ENCODE measurements at places on chromosomes 6 and 20. TPM values are rescaled to one million over a fixed set of nuclear protein-coding genes. Genes with fewer than 3 reads are reported as not detected.

HLA-DQA1 gene
- not detected for polyA plus RNA-seq

TGM3 gene
- not detected for polyA plus RNA-seq

OR2H1 gene
- polyA plus RNA-seq: not detected

FLRT3 gene
- 0.64 TPM for polyA plus RNA-seq

- no peak for DNase-seq
Observed at GRCh38 chr6:51494342-51494741, 593.1 kb downstream of the PKHD1 start.

DNA sequence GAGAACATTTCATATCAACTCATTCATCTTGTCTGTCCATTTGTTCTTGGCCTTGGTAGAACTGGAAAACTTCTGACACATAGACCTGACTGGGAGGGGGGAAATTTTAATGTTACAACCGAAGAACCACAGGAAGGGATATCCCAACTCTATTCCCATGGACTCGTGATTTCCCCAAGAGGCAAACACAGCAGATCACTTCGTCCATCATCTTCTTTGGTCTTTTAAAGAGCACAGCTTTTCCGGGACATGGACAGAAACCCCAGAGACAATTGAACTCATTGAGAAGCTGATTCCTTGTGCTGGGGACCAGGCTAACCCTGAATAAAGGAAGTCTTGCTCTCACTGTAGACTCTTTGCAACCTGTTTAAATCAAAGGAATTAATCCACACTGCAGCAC lies 66.3 kb upstream of the TMEM170B start:
- no peak for DNase-seq

- no peak for DNase-seq
Observed at GRCh38 chr20:13068336-13068735, 59.6 kb downstream of the SPTLC3 start.

DNA sequence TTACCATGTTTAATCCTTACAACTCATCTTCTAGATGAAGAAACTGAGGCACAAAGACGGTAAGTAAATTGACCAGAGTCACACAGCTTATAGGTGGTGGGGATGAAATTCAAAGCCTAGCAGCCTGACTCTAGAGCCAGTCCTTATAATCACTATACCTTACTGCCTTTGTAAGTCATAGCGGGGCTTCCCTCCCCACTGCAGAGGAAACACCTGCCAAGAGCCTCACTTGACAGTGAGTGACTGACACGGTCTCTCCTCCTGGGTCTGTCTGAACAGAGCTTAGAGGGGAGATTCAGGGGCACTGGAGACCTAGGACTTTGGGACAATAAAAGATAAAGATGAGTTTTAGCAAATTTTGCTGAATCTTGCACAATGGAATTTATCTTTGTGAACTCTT lies 12.8 kb downstream of the SUN5 start:
- no peak for DNase-seq

GRCh38 chr6:30157999-30158398 lies 3.0 kb downstream of the TRIM10 start:
- DNase-seq: no peak
